ENCODE measurements at places on chromosomes 16 and 17.
A peak's percentile ranks its signal among the peaks of the same experiment; 100 is the strongest.

- no peak for DNase-seq
Observed at GRCh38 chr17:80289616-80290015, 29.0 kb downstream of the RNF213 start.

DNA sequence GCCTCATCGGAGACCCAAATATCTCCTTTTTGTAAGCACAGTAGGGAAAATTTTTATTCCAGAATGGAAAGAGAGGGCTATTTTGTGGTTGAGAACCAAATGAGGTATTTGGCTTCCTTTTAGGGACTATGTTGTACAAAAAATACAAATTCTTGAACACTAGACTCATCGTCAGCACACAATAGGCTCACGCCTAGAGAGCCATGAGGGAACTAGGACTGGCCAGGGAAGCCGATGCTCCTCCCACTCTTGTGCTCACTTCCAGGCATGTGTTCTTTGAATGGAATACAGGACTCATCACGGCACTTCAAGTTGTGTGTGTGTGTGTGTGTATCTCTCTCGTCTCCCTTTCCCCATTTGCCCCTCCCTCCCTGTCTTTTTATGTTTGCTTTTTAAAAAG lies 17.8 kb upstream of the BLMH start:
- no peak for DNase-seq

GRCh38 chr16:50301626-50302471 lies 35.5 kb downstream of the ADCY7 start:
- no peak for DNase-seq

GRCh38 chr16:89588413-89589109 lies 13.0 kb downstream of the CPNE7 start:
- DNase-seq = no peak

DNA sequence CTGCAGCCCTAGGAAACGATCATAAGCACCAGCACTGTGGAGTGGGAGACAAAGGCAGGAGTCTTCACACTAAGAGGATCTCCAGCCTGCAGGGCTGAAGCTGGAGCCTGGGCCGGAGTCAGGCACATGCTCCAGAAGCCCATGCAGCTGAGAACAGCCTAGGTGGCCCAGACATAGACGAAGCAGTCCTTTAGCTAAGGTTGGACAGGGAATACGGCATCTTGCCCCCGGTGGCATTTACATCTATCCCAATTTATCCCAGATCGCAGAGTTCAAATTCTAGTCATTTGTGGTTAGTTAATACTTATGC lies 13.9 kb downstream of the TSPOAP1 start:
- DNase-seq = peak; percentile 1

GRCh38 chr17:59287891-59288290 lies 43.6 kb upstream of the YPEL2 start:
- DNase-seq = no peak

DNA sequence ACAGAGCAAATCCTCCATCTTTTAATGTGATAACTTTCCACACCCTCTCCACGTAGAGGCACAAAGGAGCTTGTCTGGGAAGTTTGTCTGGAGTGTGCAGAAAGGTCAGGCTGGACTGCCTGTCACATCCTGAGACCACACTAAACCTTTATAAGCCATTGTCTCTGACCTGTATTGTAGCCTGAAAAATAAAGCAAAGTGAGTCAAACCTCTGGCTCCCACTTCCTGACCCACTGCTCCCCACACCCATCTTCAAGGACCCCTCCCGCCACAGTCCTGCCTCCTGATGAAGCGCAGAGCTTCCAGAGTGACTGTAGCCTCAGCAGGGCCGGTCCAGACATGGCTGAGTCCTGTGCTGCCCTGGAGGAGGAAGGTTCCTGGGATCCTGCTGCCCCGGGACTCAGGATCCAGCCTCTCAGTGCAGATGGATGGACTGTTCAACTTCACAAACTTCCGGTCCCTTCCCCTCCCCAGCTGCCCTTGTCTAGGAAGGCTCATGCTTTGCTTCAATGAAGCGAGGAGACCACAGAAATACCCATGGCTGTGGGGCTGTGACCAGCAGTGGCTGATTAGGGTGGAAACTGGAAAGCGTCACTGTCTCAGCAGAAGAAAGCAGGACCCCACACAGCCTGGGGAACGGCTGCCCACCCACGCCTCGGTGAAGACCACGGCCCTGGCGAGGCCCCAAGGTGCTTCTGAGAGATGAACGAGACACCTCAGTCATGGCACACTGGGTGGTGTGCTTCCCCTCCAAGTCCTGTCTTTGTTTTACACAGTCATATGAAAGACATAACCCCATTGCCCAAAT lies 30.9 kb upstream of the CLEC18B start:
- DNase-seq = no peak

GRCh38 chr16:11706180-11706742 lies 36.4 kb downstream of the TXNDC11 start:
- no peak for DNase-seq

DNA sequence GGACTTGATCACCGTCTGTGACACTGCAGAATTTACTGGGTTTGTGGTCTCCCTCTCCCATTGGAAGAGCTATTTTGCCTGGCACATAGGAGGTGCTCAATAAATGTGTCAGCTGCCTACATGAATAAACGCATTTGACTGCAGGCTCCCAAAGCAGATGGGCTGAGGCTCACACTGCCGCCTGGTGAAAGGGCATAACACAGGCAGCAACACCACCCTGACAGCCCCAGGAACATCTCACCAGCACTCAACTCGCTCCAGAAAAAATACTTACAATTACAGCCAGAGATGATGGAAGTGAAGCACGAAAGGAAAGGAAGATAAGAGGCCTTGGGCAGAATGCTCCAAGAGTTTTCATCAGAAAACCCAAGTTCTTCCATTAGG lies 73.9 kb downstream of the RPH3AL start:
- DNase-seq = no peak

- peak; percentile 28 for DNase-seq
Observed at GRCh38 chr17:21019976-21020586, 22.7 kb downstream of the USP22 start.

- peak; percentile 19 for DNase-seq
Observed at GRCh38 chr16:87392821-87393679, 914 bp downstream of the MAP1LC3B start.

DNA sequence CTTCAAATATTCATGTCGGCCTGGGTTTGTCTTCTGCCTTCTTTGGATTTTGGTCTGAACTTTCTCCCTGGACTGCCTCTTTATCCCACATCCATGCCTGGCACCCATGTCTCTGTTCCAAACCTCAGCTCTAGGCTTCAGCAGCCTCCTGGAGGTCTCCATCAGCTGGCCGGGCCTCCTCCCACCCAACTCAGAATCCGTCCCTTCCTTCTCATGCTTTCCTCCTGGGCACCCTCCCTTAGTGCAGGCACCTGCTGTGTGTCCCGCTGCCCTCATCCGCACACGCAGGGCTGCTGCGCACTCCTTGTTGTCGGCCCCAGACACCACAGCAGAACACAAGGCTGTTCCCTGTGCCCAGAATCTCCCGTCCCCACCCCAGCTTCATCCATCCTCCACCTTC lies 14.0 kb downstream of the LDHD start:
- DNase-seq = no peak

- no peak for DNase-seq
Observed at GRCh38 chr16:11677959-11678881, 10.0 kb downstream of the SNN start.

Data from activated CD4-positive, alpha-beta T cell treated with anti-CD3 and anti-CD28 coated beads for 1 hour (primary cell).